ENCODE measurements at places on chromosomes 11 and 22.
A peak's percentile ranks its signal among the peaks of the same experiment; 100 is the strongest.

GRCh38 chr11:63879598-63880402 is 37.2 kb downstream of the RCOR2 start:
- DNase-seq: peak; percentile 25

DNA sequence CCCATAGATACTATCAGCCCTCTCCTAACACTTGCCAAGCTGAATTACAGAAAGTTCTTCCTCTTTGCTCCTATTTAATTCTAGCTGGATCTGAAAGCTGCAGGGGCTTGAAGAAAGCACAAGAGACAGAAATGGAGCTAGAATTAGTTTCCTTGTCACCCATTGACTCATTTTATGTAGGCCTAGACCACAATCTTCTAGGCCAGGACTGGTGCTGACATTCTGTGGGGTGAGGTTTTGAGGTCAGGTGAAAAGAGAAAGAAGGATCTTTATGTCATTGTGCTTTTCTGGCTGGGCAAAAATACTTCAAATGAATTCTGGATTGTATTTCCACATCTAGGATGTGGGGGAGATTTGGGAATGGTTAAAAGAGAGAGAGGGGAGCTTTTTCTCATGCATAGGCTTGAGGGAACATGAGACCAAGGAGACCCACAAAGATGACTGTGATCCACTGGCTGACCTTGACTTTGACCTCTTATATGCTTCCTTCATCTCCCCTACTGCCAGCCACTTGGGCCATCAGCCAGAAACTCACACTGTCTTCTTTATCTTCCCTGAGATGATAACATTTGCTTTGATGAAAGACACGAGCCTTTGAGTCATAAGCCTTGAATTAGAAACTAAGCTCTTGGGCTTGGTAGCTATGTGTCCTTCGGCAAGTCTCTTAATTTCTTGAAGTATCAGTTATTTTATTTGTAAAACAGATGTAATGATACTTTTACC is 274.9 kb upstream of the CADM1 start:
- no peak for DNase-seq

GRCh38 chr22:37601540-37602442 is 6.8 kb upstream of the GGA1 start:
- no peak for DNase-seq

DNA sequence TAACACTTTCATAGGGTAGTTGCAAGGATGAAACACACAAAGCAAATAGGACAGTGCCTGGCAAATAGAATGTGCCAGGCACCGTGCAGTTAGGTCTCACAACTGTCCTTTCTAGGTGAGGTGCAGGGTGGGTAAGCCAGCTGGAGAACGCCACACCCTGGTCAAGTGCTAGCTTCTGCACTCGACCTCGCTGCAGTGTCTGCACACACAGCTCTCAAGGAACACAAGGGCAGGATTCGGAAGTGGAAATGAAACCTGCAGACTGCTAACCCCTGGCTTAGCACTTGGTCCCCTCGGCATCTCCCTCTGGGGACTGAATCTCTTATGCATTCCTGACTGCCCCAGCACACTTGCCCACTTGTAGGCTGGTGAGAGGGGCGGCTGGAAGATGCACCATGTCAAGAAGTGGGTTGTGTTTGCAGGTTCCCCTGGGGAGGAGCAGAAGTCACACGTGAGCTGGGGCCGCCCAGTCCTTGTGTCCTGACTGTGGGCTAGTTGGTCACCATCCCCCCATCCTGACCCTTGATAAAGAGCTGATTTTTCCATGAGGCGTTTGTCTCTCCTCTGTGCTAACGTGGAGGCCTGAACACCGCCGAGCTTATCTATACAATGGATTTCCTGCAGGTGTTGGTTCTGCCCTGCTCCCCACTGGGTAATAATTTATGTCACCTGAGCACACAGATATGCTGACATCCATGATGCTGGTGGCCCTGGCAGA is 89.0 kb downstream of the MICAL2 start:
- DNase-seq: no peak

- no peak for DNase-seq
Measured at GRCh38 chr22:45008751-45009605, 827 bp downstream of the PHF21B start.

- DNase-seq: no peak
Measured at GRCh38 chr11:61542705-61543104, 34.2 kb downstream of the LRRC10B start.

DNA sequence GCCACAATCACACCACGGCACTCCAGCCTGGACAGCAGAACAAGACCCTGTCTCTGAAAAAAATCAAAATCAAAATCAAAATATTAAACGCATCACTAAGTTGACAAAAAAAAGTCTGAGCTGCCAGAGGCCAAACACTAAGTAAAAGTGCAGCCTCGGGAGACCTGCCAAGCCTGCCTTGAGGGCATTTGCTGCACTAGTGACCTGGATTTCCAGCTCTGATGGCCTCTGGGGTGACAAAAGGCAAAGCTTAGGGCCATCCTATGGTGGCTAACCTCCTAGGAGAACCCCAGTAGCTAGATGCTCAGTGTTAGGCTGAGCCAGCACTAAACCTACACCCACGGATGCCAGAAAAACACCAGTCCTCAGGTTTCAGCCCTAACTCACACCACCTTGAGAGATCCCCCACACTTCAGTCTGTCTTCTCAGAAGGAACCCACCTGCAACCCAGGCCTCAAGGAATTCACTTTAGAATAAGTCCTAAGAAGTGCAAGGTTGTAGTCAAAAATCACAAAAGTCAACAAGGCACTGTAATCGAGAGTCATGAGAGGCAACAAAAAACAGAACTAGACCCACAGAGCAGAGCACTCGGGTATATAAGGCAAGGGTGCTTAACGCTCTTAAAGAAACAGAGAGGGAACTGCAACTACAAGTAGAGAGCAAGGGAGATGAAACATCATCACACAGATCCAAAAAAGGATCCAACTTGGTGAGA is 28.6 kb downstream of the GNB1L start:
- no peak for DNase-seq

DNA sequence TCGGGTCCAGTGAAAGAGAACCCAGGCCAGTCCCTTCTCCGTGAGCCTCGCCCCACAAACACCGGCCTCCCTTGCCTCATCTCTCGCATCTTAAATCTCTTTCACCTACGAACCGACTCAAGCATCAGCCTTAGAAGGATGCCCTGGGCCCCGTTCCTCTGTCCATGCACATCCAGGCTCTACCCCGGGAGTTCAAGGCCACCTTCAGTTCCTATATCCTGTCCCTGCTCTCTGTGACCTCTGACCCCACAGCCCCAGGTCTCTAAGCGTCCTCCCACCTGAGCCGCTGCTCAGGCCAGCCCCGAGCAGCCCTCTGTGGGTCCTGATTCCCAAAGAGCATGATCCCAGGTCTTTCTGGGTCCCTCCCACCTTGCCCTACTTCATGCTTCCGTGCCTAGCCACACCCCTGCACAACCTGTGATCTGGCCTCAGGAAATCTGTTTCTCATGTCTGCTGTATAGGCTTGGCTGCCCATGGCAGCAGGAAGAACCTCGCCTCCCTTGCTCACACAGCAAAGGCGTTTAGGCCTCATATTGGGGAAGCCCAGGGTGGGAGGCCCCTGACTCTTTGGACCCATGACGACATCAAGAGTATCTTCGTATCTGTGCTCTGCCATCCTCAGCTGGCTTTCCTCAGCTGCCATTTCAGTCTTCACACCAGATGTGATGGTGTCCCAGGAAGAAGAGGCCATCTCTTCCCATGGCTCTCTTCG is 77.5 kb upstream of the SEPTIN5 start:
- DNase-seq: no peak

DNA sequence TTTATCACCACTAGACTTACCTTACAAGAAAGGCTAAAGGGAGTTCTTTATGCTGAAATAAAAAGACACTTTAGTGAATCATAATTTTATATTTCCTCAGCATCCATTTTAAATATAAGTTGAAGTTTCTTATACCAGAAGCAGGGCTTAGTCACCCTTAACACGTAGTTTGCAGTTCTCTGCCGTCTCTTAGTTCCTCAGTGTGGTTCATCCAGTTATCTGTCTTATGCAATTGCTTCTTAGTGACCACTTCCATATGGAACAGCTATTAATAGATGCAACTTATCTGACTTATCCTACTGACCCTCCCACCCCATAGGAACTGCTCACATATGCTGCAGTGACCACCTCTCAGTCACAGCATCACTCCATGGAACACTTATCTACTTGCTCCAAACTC is 11.7 kb upstream of the SLC36A4 start:
- DNase-seq: no peak

DNA sequence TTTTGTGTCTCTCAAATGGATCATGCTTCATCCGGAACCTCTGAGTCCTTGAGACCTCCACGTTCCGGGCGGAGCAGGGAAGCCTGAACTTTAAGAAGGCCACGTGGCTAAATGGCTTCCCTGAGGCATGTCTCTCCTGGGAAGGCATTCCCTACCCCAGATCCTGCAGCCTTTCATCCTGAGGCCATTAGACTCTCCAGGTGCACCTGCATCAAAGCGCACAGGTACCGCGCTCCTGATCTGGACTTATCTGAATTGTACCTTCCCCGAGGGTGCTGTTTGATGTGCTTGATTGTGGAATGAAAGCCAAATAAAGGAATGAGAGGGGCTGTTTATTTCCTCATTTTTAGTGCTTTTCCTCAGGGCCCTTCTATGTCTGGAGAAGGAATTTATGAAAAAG is 22.5 kb downstream of the C22orf31 start:
- DNase-seq: no peak

DNA sequence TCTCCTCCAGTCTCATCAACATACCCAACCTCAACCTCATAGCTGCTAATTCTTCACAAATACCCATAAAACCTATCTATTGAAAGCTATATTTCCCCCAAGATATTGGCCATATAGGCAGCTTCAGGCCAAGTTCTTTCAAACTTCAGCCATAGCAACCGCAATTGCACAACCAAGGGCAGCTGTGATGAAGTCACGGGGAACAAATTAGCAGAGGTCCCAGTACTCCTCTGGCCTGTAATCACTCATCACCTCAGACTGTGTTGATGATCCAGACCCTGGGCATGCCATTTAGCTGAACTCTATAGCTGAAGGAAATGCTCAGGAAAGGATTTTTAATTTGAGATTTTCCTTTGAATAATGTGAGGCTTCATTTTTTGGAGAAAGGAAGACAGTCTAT is 84.1 kb downstream of the SLC1A2 start:
- DNase-seq: no peak

- DNase-seq: no peak
Measured at GRCh38 chr22:30574997-30575671, 669 bp upstream of the GAL3ST1 start.

DNA sequence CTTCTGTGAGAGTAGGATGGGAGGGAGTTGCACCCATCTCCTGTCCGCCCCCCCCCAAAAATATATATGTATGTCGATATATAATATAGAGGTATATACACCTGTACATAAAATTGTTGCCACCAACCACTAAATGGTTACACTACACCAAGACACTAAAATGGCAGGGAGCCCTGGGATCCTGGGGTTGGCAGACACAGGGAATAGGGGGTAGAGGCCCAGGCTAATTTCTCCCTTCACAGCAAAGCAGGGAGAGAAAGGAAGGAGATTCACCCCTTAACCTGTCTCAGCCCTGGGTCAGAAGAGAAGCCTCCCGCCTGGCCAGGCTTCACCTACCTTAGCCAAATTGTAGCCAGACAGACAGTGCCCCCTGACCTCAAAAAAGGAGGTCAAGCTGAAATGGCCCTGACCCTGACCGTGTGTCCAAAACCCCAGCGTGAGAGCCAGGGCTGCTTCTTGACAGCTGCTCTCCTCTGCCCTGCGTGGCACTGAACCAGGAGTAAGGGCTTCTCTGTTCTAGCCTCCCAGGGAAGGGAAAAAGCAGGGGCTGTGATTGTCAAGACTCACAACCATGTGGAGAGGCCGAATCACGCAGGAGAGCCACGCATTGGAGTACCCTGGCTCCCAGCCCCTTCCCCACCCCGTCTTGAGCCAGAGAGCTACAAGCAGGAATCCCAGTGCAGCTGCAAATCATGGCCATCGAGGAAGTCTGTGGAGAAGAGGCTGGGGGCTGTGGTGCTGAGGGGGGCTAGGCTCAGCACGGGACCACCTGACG is 40.5 kb downstream of the SGSM3 start:
- DNase-seq: no peak

- no peak for DNase-seq
Measured at GRCh38 chr11:120254788-120255518, 15.0 kb downstream of the POU2F3 start.

DNA sequence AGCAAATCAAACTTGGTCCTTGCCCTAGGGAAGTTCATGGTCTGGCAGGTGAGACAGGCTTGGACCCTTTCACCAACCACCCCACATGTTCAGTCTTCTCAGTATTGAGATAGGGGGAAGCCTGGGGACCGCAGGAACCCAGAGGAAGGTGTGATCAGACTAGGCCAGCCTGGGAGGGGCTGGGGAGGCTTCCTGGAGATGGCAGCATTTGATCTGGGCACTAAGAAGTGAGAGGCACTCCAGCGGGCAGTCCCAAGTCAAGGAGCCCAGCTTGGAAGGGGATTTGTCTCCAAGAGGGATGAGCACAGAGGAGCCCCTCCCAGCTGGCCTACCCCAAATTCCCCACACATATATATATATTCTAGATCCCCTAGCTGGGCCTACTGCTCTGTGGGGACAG is 5.4 kb downstream of the LRRC32 start:
- DNase-seq: no peak

GRCh38 chr11:128607819-128608218 is 20.5 kb upstream of the ETS1 start:
- no peak for DNase-seq

DNA sequence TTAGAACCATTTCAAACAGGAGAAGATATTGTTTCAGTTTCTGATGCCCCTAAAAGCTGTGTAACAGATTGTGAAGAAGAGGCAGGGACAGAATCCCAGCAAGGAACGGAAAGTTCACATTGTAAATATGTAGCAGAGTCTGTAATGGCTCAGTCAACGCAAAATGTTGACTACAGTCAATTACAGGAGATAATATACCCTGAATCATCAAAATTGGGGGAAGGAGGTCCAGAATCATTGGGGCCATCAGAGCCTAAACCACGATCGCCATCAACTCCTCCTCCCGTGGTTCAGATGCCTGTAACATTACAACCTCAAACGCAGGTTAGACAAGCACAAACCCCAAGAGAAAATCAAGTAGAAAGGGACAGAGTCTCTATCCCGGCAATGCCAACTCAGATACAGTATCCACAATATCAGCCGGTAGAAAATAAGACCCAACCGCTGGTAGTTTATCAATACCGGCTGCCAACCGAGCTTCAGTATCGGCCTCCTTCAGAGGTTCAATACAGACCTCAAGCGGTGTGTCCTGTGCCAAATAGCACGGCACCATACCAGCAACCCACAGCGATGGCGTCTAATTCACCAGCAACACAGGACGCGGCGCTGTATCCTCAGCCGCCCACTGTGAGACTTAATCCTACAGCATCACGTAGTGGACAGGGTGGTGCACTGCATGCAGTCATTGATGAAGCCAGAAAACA is 40.8 kb downstream of the IGLL1 start:
- peak; percentile 33 for DNase-seq
